Nucleus accumbens (tissue), 56 donors: ENCODE measurements at places on chromosomes 5 and 9.

GRCh38 chr9:130425741-130426466 is 18.9 kb upstream of the ASS1 start:
- DNase-seq = no peak

- no peak for DNase-seq
Observed at GRCh38 chr9:30178610-30179009, 2205.8 kb upstream of the ACO1 start.

DNA sequence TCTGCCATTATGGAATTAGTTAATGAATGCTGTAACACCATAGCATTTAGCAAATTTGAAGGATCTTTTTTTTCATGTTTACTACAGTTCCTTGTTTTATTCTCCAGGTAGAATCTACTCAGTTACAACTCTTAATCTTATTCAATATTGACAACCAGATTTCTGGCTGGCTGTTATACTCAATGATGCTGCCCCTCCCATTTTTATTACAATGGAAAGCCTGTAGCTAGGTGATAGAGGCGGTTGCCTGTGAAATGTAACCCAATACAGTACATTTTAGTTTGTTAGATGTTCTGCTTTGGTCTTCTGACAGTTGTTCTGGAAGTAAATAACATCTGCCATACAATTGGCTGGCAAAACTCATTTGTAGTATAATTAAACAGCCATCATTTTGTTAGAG is 294.2 kb downstream of the DMRTA1 start:
- DNase-seq = no peak

DNA sequence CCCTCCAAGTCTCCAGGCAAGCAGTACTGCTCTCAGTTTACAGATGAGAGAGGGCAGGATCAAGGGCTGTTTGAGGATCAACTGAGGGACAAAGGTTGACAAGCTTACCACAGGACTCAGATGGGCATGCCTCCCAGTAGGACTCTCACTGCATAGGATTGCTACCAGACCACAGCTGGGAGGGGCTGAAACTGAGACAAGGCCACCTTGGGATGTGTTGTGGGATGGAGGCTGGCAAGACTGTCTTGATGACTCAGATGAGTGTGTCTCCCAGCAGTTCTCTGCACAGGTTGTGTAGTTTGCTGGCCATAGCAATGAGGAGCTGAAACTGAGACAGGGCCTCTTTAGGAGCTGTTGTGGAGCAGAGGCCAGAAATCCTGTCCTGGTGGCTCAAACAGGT is 222.2 kb upstream of the IRX1 start:
- DNase-seq = no peak

DNA sequence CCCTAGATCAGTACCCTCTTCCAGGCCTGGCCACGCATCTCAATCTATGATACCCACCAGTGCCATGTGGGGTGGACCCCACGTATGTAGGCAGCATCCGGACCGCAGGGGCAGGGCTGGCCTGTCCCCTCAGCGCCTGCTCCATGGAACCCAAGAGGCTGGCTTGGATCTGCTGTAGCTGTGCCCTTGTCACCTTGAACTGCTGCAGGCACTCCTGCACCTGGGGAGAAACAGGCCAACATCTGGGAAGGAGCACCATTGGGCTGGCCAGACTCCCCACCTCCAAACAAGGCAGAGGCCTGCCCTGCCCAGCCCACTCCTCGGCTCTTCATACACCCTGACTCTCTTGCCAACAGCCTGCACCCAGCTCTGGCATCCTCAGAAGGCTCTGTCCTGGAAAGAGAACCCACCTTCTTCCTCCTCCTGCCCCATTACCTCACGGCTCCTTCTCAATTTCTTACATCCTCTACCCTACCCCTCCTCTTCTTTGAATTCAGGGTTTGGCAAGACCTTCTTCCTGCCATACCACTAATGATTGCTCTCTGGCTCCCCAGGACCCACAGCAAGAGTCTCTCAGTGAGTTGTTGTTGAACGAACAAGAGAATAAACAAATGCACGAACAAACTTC is 7.7 kb downstream of the HK3 start:
- no peak for DNase-seq

GRCh38 chr9:18122171-18122570 is 351.8 kb upstream of the ADAMTSL1 start:
- no peak for DNase-seq

- DNase-seq = no peak
Observed at GRCh38 chr9:91384954-91385353, 23.2 kb upstream of the AUH start.

DNA sequence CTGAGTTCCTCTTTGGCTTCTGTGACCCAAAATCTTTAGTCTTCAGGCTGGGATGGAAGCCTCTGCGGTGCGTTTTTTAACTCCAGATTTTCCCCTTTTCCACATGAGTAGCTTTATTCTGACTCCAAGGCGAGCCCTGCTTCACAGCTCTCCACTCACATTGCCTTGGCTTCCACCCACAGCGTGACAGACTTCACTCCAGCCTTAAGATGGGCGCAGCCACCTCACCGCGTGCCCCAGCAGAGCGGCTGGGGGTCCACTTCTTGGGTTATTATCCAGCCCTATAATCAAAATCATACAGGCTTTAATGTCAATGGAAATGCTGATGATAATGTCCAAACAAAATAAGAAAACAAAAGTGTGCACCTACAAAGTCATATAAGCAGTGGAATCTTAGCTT is 1.2 kb downstream of the EXOC3 start:
- DNase-seq = no peak

DNA sequence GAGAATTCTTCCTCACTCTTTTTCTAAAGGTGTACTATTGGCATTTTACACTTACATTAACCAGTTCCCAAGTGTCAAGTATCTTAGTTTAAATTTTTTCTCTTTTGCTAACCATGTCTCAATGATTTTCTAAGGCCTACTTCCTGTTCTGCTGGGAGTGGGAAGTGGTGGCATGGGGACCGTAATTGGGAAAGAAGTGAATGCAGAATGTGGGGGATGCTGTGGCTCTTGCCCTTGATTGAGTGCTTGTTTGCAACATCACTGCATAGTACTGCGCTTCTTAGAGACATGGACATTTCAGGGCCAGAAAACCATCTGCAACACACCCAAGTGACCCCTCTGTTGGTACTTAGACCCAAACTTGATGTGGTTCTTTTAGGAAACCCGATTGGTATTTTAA is 32.8 kb downstream of the MRRF start:
- DNase-seq = no peak

- DNase-seq = no peak
Observed at GRCh38 chr5:110055302-110055701, 365.6 kb downstream of the MAN2A1 start.

DNA sequence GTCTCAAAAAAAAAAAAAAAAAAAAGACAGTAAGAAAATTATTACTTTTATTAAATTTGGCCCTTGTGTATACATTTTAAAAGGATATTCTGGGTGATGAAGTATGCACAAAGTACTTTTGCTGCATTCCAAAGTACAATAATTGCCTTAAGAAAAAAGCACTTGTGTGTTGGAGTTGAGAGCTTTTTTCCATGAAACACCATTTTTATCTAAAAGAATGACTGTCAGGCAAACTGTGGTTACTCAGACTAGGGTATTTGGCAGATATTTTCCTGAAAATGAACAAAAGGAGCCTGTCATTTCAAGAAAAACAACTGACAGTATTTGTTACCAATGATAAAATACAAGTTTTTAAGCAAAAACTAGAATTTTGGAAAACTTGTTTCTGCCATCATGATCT is 84.3 kb upstream of the PTPN3 start:
- no peak for DNase-seq

GRCh38 chr5:179504600-179505396 is 45.6 kb upstream of the RUFY1 start:
- no peak for DNase-seq

GRCh38 chr5:74519161-74519571 is 121.4 kb downstream of the ENC1 start:
- no peak for DNase-seq
